ENCODE measurements at places on chromosomes 12 and 14. TPM values are rescaled to one million over a fixed set of nuclear protein-coding genes. Genes with fewer than 3 reads are reported as not detected.

GRCh38 chr12:39807043-39807442, 187.4 kb upstream of the ABCD2 start:
- H3K27ac ChIP-seq: no peak overlapping the region
- H3K27me3 ChIP-seq: no peaks in the 10 kb centered on the region
- no peaks in the 10 kb centered on the region for H3K36me3 ChIP-seq
- H3K4me3 ChIP-seq: no peak overlapping the region

DNA sequence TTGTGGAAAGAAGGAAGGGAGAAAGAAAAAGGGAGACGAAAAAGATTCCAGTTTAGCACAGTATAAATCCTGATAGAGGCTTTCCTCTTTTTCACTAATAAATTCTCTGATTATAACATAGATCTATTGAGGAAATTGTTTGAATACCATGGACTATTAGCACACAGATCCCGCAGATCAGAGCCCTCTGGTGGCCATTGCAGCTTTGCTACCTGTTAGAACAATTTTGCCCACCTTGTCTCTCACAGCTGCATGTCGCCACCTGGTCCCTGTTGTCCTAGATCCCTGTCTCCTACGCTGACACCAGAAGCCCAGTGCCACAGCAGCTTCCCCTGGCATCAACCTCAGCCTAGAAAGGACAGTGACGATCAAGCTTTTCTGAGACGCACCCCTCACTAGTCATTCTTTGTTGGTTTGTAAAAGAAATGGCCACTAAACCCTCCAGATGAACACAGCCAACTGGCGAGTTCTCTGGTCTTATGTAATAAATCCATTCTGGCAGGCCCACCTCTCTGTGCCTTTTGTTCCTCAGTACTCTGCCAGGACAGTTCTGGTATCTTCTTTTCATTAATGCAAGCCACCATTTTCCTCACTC, 9.9 kb downstream of the GPHB5 start:
- H3K27me3 ChIP-seq: no peaks in the 10 kb centered on the region
- DNase-seq: peak; percentile 90
- H3K4me3 ChIP-seq: no peak overlapping the region
- H3K4me1 ChIP-seq: peaks cover under 1% of the 10 kb centered on the region
- no peaks in the 10 kb centered on the region for H3K36me3 ChIP-seq

GRCh38 chr12:3357950-3358525, 133.0 kb upstream of the PRMT8 start:
- H3K4me1 ChIP-seq: no peaks in the 10 kb centered on the region
- DNase-seq: no peak
- H3K27ac ChIP-seq: no peak overlapping the region

- no peak overlapping the region for H3K4me3 ChIP-seq
- no peaks in the 10 kb centered on the region for H3K27me3 ChIP-seq
- H3K27ac ChIP-seq: no peak overlapping the region
- no peaks in the 10 kb centered on the region for H3K36me3 ChIP-seq
Observed at GRCh38 chr12:30806989-30807694, 52.4 kb upstream of the CAPRIN2 start.

DNA sequence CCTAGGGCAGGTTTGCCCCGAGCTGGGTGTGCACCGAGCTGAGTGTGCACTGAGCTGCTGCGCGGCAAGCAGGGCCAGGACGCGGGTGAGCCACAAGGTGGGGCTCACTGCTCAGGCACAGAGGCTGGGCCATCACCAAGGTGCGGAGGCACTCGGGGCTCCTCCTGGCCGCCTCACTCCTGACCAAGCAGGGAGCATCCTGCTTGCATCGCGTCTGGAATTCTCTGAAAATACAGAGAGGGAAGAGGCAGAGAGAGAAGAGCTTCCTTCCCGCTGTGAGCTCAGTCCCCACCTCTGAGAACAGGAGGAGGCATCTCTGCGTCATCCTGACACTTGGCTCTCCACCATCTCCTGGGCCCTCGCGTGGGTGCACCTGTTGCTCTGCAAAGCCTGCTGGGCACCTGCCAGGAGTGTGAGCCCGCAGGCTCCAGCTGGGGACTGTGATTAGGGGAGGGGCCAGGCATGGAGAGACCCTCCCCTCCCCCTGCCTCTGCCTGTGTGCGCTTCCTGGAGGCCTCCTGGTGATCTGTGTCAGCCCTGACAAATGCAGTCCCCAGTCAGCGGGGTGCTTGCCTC, 116.3 kb downstream of the GLT1D1 start:
- no peak overlapping the region for H3K27ac ChIP-seq
- peak; percentile 94 for DNase-seq
- peak overlapping the region; percentile 14 for H3K4me3 ChIP-seq
- no peaks in the 10 kb centered on the region for H3K27me3 ChIP-seq
- H3K4me1 ChIP-seq: peaks cover 13% of the 10 kb centered on the region

- peaks cover 98% of the 10 kb centered on the region for H3K27me3 ChIP-seq
- H3K27ac ChIP-seq: no peak overlapping the region
- H3K36me3 ChIP-seq: no peaks in the 10 kb centered on the region
- no peaks in the 10 kb centered on the region for H3K4me1 ChIP-seq
- DNase-seq: no peak
Observed at GRCh38 chr12:27971606-27972005, 927 bp downstream of the PTHLH start.

GRCh38 chr14:76940021-76940760, 88.3 kb downstream of the IRF2BPL start:
- no peak overlapping the region for H3K4me3 ChIP-seq
- H3K36me3 ChIP-seq: no peaks in the 10 kb centered on the region
- H3K27me3 ChIP-seq: no peaks in the 10 kb centered on the region

DNA sequence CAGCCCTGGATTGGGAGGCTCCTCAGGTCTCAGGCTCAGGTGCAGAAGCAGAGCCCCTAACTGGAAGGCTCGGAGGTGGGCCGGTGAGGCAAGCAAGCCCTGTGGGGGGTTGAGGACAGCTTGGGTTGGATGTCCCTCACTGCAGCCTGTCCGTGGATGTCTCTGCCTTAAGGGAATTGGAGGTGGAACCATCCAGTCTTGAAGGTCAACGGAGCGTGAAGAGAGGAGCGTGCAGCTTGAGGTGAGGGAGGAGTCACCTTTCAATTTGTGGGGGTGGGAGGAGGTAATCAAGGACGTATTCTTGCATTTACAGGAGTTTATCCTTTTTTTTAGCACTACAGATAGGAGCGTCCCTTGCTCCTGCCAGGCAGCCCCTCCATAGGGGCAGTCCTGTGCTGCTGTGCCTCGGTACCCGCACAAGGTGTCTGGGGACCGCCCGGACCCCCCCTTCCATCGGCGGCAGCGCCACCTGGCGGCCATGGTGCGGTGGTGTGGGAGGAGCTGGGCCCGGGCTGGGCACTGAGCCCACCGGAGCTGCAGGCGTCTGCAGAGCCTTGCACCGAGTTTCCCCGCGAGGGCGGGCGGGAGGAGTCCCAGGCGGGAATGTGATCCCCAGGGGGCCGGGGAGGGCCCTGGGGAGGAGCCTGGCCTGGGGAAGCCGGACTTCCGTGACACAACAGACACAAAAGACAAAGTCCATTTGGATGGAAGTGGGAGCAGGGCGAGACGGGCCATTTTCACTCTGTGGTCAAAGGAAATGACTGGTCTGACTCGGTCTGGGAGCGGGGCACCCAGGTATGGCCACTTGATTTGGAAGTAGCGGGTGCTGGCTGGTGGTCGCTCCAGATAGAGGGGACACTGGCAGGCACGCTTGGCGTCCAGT, 864 bp downstream of the DNAJC22 start:
- peak; percentile 98 for DNase-seq
- peaks cover 5% of the 10 kb centered on the region for H3K4me1 ChIP-seq

DNA sequence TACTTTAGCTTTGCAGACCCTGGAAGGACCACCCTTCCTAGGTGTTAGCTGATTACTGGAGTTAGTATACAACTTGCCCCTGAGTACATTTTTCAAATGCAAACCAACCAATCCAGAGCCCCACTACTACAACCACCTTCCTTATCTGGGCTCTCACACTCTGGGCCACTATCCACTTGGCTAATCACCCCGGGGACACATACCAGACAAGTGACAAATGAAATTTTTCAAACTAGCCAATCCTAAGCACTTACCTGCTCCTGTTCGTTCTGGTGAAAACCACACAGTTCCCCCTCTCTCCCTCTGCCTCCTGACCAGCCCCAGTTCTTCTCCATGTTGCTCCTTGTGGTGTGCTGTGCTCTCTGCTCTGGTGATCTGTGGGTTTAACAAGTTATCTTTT, 140.4 kb downstream of the CNTN1 start:
- no peaks in the 10 kb centered on the region for H3K36me3 ChIP-seq
- H3K27me3 ChIP-seq: no peaks in the 10 kb centered on the region
- H3K27ac ChIP-seq: no peak overlapping the region
- H3K4me3 ChIP-seq: no peak overlapping the region
- no peaks in the 10 kb centered on the region for H3K4me1 ChIP-seq
- DNase-seq: no peak

- no peaks in the 10 kb centered on the region for H3K4me1 ChIP-seq
- no peak overlapping the region for H3K4me3 ChIP-seq
- no peak overlapping the region for H3K27ac ChIP-seq
- peaks cover 80% of the 10 kb centered on the region for H3K36me3 ChIP-seq
- no peaks in the 10 kb centered on the region for H3K27me3 ChIP-seq
- no peak for DNase-seq
Observed at GRCh38 chr12:56350662-56351061, 9.2 kb downstream of the STAT2 start.

DNA sequence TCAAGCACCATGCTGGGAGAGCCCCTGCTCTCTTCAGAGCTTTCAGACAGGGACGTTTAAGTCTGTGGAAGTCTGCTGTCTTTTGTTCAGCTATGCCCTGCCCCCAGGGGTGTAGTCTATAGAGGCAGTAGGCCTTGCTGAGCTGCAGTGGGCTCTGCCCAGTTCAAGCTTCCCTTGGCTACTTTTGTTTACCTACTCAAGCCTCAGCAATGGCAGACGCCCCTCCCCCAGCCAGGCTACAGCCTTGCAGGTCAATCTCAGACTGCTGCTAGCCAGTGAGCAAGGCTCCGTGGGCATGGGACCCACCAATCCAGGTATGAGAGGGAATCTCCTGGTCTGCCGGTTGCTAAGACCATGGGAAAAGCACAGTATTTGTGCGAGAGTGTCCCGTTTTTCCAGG, 37.4 kb upstream of the C12orf71 start:
- H3K36me3 ChIP-seq: no peaks in the 10 kb centered on the region
- no peaks in the 10 kb centered on the region for H3K27me3 ChIP-seq
- no peak overlapping the region for H3K4me3 ChIP-seq

DNA sequence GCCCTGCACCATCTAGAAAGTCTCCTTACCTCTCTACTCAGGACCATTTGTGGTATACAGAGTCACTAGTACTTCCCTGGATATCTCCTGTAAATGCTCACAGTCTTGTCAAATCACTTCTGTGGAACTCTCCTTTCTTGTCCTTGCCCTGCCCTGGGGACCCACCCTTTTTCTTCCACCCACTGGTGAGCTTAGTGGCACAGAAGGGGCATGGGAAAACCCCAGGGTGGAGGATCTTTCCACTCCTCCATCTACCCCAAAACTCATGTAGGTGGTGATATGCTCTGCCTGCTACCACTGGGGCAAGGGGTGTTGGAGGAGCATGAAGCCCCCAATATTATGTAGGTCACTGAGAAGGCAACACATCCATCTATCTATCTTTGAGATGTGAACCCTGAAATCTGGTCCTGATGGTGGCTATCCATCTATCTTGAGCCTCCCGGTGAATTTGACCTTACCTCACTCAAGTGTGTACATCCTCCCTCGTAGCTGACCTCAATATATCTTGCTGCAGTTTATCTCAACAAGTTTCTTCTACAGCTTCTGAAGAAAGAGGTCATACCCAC, 943 bp downstream of the TESPA1 start:
- no peaks in the 10 kb centered on the region for H3K4me1 ChIP-seq
- H3K36me3 ChIP-seq: no peaks in the 10 kb centered on the region
- H3K27ac ChIP-seq: no peak overlapping the region
- no peak for DNase-seq

- no peaks in the 10 kb centered on the region for H3K36me3 ChIP-seq
- H3K27ac ChIP-seq: no peak overlapping the region
- DNase-seq: no peak
- H3K4me1 ChIP-seq: no peaks in the 10 kb centered on the region
- no peak overlapping the region for H3K4me3 ChIP-seq
Observed at GRCh38 chr12:92942905-92943304, 13.8 kb upstream of the EEA1 start.

DNA sequence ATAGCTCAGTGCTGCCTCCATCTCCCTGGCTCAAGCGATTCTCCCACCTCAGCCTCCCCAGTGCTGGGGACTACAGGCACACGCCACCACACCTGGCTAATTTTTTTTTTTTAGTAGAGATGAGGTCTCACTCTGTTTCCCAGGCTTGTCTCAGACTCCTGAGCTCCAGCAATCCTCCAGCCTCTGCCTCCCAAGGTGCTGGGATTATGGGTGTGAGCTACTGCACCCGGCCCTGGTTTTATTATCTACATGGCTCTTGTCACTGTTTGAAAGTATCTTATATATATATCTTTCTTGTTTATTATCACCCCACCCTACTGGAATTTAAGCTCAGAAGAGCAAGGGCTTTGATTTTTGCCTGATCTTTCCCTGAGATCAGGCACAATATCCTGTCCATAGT, 7.6 kb upstream of the TMED10 start:
- H3K4me1 ChIP-seq: no peaks in the 10 kb centered on the region
- no peak overlapping the region for H3K27ac ChIP-seq
- H3K4me3 ChIP-seq: no peak overlapping the region
- no peaks in the 10 kb centered on the region for H3K27me3 ChIP-seq
- no peak for DNase-seq

- DNase-seq: no peak
- no peak overlapping the region for H3K4me3 ChIP-seq
- no peaks in the 10 kb centered on the region for H3K36me3 ChIP-seq
- no peak overlapping the region for H3K27ac ChIP-seq
- H3K27me3 ChIP-seq: no peaks in the 10 kb centered on the region
Observed at GRCh38 chr12:6957151-6957701, 6.1 kb downstream of the PTPN6 start.

- peaks cover 92% of the 10 kb centered on the region for H3K36me3 ChIP-seq
- DNase-seq: no peak
- H3K4me1 ChIP-seq: no peaks in the 10 kb centered on the region
- no peak overlapping the region for H3K27ac ChIP-seq
- H3K4me3 ChIP-seq: no peak overlapping the region
Observed at GRCh38 chr14:99497894-99498293, 16.7 kb downstream of the CCNK start.

DNA sequence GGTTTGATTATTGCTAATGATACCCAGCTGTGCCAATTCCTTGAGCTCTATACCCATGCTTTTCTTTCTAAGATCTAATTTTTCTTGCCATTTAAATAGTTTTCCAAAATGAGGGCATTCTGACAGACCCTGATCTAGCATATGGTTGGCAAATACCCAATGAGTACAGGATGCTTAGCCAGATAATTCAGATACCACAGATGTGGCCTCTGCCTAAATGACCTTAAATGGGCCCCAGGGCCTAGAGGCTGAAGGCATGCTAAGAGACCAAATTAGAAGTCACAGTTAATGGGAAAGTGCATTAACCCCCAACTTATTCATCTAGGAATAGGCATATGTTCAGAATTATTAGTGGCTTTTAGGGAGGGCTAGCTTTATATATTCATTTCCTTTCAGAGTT, 122.3 kb upstream of the CNOT2 start:
- no peaks in the 10 kb centered on the region for H3K27me3 ChIP-seq
- H3K36me3 ChIP-seq: no peaks in the 10 kb centered on the region
- no peak overlapping the region for H3K27ac ChIP-seq

The RNASE4 gene
- 0.73 TPM for total RNA-seq

The C12orf42 gene
- 0.27 TPM for total RNA-seq

The ITGA5 gene
- total RNA-seq: 192 TPM

The FAIM2 gene
- total RNA-seq: not detected

The RIN3 gene
- total RNA-seq: 4.9 TPM

The GPRC5D gene
- total RNA-seq: not detected

The EIF2S3B gene
- 4.6 TPM for total RNA-seq

The SMOC1 gene
- not detected for total RNA-seq

The TSPAN11 gene
- total RNA-seq: 2.1 TPM

The TESPA1 gene
- not detected for total RNA-seq
